ENCODE measurements at places on chromosomes 4 and X.

GRCh38 chr4:157713342-157713741 lies 459.5 kb downstream of the GASK1B start:
- DNase-seq = no peak

GRCh38 chrX:29172880-29173279 lies 585.6 kb downstream of the IL1RAPL1 start:
- DNase-seq = no peak

GRCh38 chrX:54357414-54358377 lies at the start of gene WNK3:
Gene WNK3, minus strand, starts transcription at chrX:54358046.
- DNase-seq = peak; percentile 94

DNA sequence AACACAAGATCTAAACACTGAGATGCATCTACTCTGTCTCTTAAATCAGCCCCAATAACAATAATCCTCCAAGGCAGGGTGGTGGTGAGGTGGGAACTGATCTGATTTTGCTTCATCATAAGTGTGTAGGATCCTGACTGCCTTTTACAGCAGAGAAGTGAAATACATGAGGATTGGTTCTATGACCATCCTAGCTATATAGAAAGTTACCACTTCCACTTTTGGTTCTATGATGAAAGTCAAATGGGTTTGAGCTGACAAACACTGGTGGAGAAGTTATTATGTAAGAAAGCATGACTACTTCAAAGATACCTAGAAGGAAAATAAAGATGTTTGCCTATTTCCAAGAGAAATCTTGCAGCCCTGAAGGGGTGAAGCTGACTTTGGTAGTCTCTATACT lies 181.6 kb downstream of the NKX6-1 start:
- no peak for DNase-seq

- no peak for DNase-seq
Observed at GRCh38 chrX:20727447-20727846, 460.7 kb upstream of the RPS6KA3 start.

- no peak for DNase-seq
Observed at GRCh38 chr4:144894573-144894972, 203.4 kb downstream of the ANAPC10 start.

DNA sequence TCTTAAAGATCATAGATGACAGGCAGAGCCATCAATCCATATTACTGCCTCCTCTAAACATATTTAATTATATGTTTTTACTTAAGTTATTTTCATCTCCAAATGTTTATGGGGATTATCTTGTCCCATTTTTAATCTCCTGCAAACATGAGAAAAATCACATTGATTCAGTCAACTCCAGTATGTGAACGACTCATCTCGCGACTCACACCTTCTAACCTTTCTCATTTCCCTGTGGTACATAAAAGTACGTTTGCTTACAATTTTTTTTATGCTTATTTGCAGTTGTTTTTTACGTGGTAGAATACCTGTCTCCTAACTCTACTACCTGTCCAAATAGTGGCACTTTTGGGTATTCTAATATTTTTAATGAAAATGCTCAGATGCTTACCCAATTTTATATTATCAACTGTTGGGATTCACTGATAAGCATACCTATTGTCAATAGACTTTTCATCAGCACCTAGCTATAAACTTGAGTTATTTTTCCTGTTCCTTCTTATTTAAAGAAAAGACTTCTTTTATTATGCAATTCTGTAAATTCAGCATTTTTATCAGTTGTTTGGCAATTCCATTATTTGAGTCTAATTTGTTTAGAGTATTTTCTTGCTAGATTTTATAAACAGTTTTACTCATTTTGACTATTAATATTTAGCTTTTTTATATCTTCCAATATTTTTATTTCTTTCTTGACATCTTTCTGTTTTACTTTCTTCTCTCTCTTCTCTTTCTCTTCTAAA lies 276.6 kb downstream of the ANK2 start:
- no peak for DNase-seq

DNA sequence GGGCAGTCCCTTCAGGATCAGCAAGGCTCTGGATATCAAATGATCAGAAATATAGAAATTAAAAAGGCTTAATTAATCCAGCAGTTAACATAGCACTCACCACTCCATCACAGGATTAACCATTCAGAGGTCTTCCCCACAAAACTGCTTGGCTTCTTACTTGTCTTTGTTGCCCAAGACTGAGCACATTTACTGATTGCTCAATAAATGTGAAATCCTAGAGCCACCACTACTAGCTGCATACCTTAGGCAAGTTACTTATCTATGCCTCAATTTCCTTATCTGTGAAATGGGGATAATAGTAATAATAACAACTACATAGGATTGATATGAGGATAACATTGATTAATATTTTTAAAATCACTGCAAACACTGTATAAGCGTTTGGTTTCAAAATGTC lies 124.2 kb downstream of the ARHGAP6 start:
- DNase-seq = no peak

DNA sequence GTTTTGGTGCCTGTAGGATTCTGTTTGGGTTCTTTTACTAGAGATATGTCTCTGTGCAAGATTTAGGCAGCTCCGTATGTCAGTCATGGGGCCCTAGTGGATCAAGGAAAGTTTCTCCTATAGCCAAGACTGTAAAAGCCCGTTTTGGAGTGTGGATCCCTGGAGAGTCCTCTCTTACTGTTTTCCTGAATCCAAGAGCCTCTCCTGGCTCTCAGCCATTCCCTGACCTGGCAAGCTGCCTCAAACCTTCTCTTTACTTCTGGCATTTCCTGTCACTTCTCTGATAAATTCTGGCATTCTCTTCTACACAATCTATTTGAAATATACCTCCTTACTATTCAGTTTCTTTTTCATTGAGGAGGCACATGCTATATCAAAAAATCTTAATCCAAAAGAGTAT lies 41.4 kb downstream of the DCAF12L2 start:
- peak; percentile 26 for DNase-seq

DNA sequence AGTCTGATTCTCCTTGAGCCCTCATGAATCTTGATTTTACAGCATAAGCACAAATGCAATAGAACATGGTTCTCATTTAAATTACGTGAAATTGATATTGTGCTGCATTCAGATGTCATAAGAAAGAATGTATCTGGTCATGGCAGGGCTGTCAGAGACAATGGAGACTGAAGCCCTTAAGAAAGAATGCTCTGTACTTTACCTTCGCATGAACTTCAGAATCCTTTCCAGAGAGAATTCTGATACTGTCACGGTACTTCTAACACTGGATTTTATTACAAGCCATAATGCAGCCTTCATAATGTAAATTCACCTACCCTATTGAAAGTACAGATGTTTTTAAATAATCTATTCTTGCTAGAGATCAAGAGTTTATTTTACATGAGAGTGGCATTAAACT lies 677.9 kb upstream of the ADGRL3 start:
- no peak for DNase-seq

GRCh38 chrX:100748108-100748507 lies 16.2 kb upstream of the SYTL4 start:
- DNase-seq = no peak

- DNase-seq = no peak
Observed at GRCh38 chr4:98345838-98346237, 84.7 kb downstream of the RAP1GDS1 start.

DNA sequence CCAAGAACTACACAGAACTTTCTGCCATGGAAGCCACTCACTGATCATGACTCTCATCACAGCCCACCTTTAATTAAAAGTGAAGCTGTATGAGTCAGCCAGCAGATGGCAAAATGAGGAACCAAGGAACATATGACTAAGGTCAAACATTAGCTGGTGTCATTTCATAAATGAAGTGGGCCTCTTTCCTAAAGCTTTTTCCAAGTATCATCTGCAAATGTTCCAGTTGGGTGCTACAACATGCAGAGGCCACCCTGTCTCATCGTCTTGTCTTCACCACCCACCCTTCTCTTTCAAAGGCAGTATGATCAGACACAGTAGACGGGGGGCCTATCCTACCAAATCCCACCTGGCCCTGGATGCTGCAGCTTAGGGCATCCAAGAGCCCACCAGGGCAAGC lies 9.2 kb upstream of the EOLA1 start:
- DNase-seq = no peak

GRCh38 chrX:53239474-53239873 lies 14.5 kb upstream of the KDM5C start:
- no peak for DNase-seq

GRCh38 chrX:140086691-140087090 lies 121.4 kb upstream of the CXorf66 start:
- DNase-seq = no peak

GRCh38 chr4:92714640-92715039 lies 410.9 kb downstream of the GRID2 start:
- DNase-seq = no peak

- DNase-seq = peak; percentile 66
Observed at GRCh38 chr4:182925298-182925757, 8.1 kb upstream of the DCTD start.

GRCh38 chr4:109321232-109321631 lies 18.8 kb upstream of the COL25A1 start:
- no peak for DNase-seq

DNA sequence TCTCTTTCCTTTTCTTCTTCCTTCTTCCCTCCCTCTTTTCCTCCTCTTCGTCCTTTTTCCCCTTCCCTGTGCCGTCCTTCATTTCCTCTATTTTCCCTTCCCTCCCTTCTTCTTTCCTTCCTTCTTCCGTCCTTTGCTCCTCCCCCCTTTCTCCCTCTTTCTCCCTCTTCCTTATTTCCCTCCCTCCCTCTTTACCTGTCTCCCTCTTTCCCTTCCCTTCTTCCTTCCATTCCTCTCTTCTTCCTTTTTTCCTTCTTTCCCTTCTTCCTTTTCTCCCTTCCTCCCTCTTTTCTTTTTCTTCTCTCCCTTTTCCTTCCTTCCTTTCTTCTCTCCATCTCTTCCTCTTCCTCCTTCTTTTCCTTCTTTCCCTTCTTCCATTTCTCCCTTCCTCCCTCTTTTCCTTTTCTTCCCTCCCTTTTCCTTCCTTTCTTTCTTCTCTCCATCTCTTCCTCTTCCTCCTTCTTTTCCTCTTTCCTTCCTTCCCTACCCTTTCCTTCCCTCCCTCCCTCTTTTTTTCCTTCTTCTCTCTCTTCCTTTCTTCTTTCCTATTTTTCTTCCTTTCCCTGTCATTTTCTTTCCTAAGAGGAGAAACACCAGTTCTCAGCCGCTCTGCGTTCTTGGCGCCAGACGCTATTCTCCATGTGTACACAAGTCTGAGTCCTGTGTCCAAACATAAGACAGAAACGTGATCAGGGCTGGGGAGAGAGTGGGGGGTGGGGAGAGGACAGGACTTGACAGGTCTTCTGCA lies 597.1 kb downstream of the MID1IP1 start:
- no peak for DNase-seq

DNA sequence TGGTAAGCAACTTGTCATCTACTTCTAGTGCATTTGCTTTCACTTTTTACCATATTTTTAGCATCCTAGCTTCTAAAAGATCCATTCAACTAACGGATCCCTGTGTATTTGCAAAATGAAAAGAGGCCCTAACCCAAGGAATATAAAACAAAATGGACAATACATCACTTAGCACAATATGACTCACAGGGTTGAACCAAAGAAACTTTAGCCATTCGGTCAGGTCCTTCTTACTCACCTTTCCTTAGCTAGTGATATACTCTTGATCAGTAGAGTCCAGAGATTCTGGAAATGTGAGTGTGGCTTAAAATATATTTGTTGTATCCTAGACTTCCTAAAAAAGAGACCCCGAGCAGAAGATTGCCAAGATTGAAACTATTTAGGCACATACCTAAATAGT lies 19.5 kb downstream of the TMPRSS11E start:
- DNase-seq = no peak

Measured in right hindlimb (tissue), 1 donor.